ENCODE measurements at places on chromosomes 13 and 19.

GRCh38 chr13:104944176-104944575 is 1591.3 kb downstream of the EFNB2 start:
- DNase-seq, result no peak

GRCh38 chr19:18000915-18001776 is 6.8 kb upstream of the ARRDC2 start:
- no peak for DNase-seq

GRCh38 chr13:58855283-58855682 is 1223.7 kb downstream of the PCDH17 start:
- DNase-seq, result no peak

GRCh38 chr19:6685962-6686627 is 16.1 kb upstream of the TNFSF14 start:
- no peak for DNase-seq

DNA sequence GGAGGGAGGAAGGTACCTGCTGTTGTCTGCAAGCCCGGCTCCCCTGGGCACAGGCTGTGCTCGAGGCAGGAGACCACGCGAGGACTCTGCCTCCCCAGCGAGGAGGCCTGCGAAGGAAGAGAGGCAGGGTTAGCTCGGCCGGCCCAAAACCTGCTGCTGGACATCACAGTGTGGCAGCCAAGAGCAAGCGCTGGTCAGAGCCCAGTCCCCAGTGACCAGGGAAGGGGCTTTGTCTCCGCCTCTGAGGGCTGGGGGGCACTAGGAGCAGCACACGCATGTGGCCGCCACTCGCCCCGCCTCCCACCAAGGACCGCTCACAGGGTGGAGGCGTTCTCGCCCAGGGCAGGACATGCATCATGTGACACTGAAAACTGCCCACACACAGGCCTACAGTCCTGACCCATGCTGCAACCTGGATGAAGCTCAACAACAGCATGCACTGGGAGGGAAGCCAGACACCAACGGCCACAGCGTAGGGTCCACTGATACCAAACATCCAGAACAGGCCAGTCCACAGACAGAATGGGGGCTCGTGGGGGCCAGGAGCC is 8.5 kb downstream of the MIER2 start:
- no peak for DNase-seq

GRCh38 chr13:109870696-109871370 is 84.5 kb upstream of the IRS2 start:
- DNase-seq, result no peak
